ENCODE measurements at places on chromosomes 2 and 18.

DNA sequence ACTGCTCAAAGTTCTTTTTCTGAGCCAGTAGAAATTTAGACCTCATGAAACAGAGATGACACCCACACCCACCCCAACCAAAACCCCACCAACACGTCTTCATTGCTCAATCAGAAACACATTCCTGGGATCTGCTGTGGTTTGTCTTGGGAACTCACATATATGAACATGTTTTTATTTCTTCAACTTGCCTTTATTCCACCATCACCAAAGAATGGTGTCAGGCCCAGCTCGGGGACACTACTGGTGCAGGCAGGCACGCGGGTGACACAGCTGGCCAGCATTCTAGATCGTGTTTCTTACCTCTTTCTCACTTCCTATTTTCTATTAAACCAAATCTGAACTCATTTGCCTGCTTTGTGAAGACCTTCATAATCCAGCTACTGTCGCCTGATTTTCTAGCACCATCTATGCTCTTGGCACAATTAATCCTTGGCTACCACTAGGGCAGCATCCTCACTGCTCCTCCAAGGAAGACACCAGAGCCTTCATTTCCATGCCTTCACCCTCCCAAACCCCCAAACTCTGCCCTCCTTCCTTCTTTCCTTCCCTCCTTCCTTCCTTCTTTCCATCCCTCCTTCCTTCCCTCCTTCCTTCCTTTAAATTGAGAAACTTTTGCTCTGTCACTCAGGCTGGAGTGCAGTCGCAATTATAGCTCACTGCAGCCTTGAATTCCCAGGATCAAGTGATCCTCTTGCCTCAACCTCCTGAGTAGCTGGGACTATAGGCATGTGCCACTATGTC, 157.1 kb downstream of the BCL2 start:
- no peak for DNase-seq

GRCh38 chr2:38824906-38825305, 46.9 kb downstream of the GEMIN6 start:
- DNase-seq = no peak

DNA sequence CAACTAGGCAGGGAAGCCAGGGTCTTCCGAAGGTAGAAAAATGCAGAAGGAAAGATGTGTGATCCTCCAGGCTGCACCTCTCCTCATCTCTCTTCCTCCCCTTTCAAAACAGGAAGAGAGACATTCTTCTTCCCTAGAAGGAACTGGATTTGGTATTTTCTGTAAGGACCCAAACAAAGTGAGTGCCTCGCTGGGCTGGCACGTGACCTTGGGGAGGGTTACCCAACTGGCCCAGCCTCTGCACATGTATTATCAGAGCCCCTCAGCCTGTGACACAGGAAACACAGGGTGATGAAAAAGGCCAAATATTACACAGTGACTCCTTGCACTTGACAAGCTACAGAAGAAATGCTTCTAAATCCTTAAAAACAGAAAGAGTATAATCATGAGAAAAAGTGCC, 2.3 kb downstream of the HJURP start:
- DNase-seq = no peak

DNA sequence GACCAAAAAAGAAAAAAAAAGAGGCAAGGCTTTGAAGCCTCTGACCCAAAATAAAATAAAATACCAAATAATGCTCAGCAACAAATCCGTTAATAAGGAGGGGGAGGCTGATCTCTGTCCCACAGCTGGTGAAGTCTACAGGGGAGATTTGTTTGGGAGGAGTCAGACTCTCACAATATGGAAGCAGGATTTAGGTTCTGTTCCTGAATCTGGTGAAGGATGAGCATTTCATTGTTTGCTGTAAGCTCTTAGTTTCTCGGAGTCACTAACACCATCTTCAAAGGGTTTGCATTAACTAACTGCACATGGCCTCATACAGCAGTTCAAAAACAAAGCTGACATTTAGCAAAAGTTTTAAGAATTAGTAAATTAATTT, 339.4 kb upstream of the TNP1 start:
- DNase-seq = no peak

DNA sequence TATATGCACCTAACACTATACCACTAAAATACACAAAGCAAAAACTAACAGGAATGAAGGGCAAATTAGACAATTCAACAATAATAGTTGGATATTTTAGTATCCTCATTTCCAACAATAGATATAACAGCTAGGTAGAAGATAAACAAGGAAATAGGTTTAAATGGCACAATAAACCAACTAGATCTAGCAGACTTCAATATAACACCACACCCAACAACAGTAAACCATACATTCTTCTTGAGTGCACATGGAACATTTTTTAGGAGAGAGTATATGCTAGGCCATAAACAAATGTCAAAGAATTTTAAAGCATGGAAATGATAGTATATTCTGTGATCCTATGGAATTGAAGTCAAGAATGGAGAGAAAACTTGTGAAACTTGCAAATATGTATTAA, 138.4 kb downstream of the NDUFA10 start:
- DNase-seq = no peak

GRCh38 chr18:48762836-48763718, 187.7 kb downstream of the SMAD7 start:
- DNase-seq = no peak

- no peak for DNase-seq
These were observed 405.5 kb upstream of the VWC2L start for GRCh38 chr2:214005337-214005736.

GRCh38 chr18:57040175-57040574, 106.7 kb upstream of the BOD1L2 start:
- no peak for DNase-seq

GRCh38 chr2:140718999-140719398, 1411.8 kb downstream of the LRP1B start:
- DNase-seq = no peak

DNA sequence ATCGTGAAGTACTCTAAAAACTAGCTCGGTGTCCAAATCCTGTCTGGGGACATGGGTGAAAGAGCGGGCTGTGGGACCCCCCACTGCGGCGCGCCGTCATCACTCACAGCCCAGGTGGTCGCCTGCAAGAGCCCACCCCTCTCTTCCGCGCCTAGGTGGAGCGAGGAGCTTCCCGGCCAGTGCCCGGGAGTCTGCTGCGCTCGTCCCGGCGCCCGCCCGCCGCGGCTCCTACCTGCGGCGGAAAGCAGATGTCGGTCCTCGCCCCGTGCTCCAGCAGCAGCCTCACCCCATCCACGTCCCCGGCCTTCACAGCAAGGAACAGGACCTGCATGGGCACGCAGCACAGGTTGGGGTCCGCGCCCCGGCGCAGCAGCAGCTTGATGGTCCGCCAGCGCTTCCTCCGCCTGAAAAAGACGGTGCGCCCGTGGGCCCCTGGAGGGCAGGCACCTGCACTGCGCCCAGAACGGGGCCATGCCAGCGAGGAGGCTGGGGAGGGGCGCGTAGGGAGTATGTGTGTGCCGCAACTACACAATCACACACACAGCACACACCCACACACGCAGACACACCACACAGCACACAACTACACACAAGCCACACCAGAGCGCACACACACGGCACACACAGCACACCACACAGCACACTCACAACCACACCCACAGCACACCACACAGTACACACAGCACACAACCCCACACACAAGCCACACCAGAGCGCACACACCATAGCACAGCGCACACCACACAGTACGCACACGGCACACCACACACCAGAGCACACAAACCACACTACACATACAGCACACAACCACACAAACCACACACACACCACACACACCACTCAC, 37.4 kb downstream of the ANKMY1 start:
- no peak for DNase-seq

- no peak for DNase-seq
These were observed 170.0 kb downstream of the PDE11A start for GRCh38 chr2:177902395-177903163.

- no peak for DNase-seq
These were observed 126.0 kb upstream of the KLF7 start for GRCh38 chr2:207291625-207292252.

DNA sequence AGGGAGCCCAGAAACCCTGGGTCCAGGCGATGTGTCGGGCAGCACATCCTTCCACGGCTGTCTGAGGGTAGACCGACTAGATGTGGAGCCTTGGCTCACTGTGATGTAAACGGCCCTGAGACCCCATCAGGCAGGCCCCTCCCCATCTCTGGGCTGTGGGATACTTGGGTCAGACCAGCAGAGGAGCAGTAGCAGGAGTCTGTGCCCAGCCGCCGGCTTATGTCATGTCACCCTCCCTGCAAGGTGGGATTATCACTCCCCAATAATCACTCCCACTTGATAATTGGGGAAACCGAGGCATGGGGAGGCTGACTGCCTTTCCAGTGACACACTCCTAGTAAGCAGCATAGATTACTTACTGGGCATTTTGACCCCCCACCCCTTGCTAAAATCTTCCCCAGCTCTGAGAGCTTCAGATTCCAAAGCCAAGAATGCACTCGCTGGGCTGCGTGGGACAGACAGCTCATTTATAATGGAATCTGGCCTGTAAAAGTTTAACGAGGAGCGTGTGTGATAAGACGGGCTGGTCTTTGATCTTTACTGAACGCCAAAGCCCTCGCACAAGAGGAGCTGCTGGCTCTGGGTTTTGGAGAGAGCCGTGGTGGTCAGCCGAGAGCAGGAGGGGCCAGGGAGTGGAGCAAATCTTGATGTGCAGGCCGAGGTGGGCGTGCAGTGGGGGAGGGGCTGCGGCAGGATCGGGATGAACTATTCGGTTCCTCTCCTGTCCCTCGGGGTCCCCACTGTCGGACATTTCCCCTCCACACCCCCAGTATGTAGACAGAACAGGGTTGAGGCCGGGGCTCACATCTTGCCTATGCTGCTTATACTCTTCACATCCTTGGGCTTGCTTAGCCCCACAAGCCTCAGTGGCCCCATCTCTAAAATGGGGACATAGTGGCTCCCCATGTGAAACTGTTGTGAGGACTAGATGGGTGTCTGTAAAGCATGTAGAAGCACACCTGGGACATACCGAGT, 200.0 kb downstream of the GLI2 start:
- DNase-seq = peak; percentile 61

GRCh38 chr2:228747483-228747882, 523.6 kb downstream of the PID1 start:
- no peak for DNase-seq

- DNase-seq = no peak
These were observed 21.2 kb upstream of the ASXL2 start for GRCh38 chr2:25899404-25899970.

- no peak for DNase-seq
These were observed 26.5 kb upstream of the FAM117B start for GRCh38 chr2:202608142-202608852.

GRCh38 chr2:200039724-200040650, 84.6 kb downstream of the MAIP1 start:
- DNase-seq = no peak

DNA sequence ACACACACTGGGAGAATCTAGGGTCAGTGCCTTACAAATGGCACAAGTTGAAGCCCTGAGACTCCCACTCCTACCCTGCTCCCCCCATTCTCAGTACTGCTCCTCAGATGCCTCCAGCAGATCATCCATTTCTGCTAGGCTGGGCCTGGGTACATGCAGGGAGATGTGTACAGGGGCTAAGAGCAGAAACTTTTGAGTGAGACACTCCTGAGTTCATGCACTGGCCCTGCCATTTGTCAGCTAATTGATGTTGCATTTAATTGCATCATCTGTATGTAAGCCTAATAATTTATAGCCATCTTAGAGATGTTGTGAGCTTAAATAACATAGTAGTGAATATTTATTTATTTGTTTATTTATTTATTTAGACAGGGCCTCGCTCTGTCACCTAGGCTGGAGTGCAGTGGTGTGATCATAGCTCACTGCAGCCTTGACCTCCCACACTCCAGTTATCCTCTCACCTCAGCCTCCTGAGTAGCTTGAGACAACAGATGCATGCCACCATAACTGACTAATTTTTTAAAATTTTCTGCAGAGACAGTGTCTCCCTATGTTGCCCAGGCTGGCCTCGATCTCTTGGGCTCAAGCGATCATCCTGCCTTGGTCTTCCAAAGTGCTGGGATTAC, 4.8 kb upstream of the CASP8 start:
- DNase-seq = no peak

DNA sequence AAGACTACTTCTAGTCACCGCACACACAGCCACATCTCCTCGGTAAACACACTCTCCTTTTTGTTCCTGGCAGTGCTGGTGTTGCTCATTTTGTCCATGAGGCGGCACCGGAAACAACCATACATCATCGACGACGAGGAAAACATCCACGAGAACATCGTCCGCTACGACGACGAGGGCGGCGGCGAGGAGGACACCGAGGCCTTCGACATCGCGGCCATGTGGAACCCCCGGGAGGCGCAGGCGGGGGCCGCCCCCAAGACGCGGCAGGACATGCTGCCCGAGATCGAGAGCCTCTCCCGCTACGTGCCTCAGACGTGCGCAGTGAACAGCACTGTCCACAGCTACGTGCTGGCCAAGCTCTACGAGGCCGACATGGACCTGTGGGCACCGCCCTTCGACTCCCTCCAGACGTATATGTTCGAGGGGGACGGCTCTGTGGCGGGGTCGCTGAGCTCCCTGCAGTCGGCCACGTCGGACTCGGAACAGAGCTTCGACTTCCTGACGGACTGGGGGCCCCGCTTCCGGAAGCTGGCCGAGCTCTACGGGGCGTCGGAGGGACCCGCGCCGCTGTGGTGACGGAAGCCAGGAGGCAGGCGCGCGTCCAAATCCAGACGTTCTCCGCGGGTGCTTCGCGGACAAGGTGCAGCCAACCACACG, 221.0 kb downstream of the CDH20 start:
- DNase-seq = no peak

- no peak for DNase-seq
These were observed 786 bp upstream of the TMEM200C start for GRCh38 chr18:5895876-5896740.

- DNase-seq = no peak
These were observed 170.0 kb downstream of the ALK start for GRCh38 chr2:29751390-29751789.

DNA sequence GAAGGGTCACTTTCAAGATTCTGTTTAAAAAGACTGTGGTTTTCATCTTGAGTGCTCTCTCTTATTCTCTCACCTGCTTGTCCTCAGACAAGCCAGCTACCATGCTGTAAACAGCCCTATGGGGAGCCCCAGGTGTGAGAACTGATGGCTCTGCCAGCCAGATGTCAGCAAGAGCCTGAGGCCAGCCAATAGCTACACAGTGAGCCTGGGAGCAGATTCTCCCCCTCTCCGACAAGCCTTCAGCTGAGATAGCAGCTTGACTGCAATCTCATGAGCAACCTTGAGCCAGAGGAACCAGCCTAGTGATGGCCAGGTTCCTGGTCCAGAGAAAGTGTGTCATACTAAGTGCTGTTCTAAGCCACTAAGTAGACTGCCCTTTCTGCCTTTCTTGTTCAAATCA, 272.1 kb downstream of the NAPG start:
- no peak for DNase-seq

DNA sequence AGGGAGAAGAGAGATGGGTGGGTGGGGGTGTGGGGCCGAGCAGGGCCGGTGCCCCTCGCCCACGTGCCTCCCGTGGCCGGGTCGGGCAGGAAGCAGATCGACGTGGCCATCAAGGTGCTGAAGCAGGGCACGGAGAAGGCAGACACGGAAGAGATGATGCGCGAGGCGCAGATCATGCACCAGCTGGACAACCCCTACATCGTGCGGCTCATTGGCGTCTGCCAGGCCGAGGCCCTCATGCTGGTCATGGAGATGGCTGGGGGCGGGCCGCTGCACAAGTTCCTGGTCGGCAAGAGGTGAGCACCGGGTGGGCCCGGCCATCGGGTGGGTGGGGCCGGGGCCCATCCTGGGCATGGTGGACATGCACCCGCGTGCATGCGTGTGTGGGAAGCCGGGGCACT, 21.8 kb downstream of the ZAP70 start:
- DNase-seq = no peak

Measured in RWPE1 (cell line).